ENCODE measurements at places on chromosomes 3 and 15.

DNA sequence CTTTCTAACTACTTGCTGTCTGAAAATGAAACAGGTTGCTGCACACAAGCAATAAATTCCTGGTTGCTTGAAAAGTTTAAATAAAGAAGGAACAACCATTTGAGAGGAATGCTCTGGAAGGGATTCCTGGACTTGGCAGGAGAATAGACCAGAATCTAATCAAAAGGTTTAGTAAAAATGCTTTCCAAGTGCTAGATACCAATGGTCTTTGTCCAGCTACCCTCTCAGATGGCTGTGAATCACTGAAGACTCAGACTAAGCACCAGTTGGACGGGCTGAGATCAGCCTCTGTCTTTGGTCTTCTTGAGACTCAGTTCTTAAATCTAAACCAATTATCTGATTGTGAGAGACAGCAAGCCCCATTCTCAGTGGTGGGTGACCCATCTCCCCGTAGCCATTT is 27.7 kb upstream of the LPP start:
- DNase-seq = peak; percentile 16

DNA sequence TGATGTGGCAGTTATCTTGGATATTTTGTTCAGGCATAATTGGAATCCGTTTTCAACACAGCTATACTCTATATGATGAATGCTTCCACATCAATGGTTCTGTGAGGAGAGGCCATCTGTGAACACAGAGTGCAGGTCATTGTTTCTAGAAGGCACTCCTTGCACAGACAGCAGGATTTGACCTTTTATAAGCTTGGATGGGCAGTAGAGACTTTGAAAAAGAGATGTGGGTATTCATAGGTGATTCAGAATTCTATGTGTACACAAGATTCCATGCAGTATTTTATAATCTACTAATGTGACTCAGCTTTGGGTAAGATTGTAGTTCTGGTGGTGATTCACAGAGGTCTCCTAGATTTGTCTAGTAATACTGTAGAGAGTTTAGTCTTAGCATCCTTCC is 12.5 kb downstream of the ARPP21 start:
- DNase-seq = no peak

GRCh38 chr3:45559560-45560118 is 34.9 kb upstream of the LIMD1 start:
- DNase-seq = no peak

DNA sequence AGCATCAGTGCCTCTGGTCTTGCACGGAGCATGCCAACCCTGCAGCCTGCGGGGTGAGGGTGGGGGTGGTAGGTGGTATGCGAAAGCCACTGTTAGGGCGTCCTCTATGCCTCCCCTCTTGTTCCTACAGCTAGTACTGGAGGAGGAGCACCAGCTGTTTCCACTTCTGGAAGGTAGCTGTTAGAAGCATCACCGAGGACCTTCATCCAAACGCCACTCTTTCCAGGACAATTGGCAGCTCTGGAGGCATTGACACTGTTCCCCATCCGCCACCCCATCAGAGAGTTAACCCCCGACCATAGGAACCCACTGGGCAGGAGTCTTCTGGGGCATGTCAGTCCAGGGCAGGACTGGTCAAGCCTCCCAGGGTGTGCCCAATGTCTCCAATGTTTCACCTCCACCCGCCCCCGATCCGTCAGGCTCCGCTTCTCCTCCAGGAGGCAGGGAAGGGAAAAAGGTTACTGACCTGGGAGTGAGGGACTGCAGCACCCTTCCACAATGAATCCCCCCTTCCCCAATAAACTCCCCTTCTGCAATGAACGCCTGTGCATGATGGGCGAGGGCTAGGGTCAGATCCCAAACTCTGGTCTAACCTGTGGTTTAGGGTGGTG is 487 bp downstream of the DUOX2 start:
- DNase-seq = no peak

DNA sequence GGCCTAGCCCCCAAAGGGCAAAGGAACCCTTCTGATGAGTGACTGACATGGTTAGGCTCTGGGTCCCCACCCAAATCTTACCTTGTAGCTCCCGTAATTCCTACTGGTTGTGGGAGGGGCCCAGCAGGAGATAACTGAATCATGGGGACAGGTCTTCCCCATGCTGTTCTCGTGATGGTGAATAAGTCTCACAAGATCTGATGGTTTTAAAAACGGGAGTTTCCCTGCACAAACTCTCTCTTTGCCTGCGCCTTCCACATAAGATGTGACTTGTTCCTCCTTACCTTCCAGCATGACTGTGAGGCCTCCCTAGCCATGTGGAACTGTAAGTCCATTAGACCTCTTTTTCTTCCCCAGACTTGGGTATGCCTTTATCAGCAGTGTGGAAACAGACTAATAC is 16.9 kb downstream of the TKT start:
- no peak for DNase-seq

DNA sequence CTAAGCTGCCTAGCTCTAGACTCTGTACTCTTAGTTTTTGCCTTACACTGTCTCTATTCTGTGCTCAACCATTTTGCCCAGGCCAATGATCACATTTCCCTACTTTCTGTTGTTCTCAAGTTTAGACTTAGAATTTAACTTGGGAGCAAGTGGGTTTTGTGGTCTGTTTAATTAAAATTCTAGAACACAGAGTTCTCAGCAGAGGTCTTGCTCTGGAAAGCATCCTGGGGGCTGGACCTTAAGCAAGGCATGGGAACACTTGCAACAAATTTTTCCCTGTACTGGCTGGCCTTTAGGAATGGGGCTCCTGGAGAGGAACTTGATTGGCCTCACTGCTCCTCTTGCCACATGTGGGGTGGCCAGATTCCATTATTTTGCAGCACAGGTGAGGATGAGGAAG is 236.3 kb upstream of the LRTM1 start:
- no peak for DNase-seq

- no peak for DNase-seq
Measured at GRCh38 chr15:56102441-56102840, 109.0 kb upstream of the NEDD4 start.

Measured in NCI-H82 (cell line).